Activated CD4-positive, alpha-beta T cell treated with anti-CD3 and anti-CD28 coated beads for 36 hours (primary cell): ENCODE measurements at places on chromosomes 13 and 19. TPM values are rescaled to one million over a fixed set of nuclear protein-coding genes. Genes with fewer than 3 reads are reported as not detected.

The ZNF730 gene
- 3.8 TPM for total RNA-seq

The PODNL1 gene
- total RNA-seq = 0.46 TPM

GRCh38 chr19:40815223-40815622, 16.2 kb downstream of the EGLN2 start:
- no peak overlapping the region for H3K27ac ChIP-seq
- H3K27me3 ChIP-seq = peaks cover 3% of the 10 kb centered on the region
- peaks cover 2% of the 10 kb centered on the region for H3K36me3 ChIP-seq
- H3K4me1 ChIP-seq = peaks cover 47% of the 10 kb centered on the region
- H3K4me3 ChIP-seq = no peak overlapping the region
- DNase-seq = no peak

DNA sequence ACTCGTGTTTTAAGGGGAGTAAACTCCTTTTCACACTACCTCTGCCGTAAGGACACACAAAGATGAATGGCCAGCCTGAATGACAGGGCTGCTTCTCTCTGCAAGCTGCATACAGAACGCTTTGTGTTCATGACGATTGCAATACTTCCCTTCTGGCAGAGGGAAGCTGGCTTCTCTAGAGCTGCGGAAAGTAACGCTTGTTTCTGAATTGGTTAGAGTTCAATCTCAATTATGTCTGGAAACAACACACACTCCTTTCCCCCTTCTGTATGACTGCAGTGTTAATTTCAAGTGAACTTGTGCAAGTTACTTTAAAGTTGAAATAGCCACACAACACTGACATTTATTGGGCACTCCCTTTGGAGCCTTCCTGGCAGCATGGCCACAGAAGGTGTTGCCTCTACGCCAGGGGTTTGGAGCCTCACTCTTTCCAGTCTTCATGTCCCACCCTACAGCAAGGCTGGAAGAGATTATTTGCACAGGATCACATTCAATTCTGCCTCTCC, 242.6 kb downstream of the NDFIP2 start:
- no peak overlapping the region for H3K4me3 ChIP-seq
- no peaks in the 10 kb centered on the region for H3K4me1 ChIP-seq
- DNase-seq = no peak
- H3K27me3 ChIP-seq = no peaks in the 10 kb centered on the region
- H3K27ac ChIP-seq = no peak overlapping the region

The BRSK1 gene
- 4.5 TPM for total RNA-seq

DNA sequence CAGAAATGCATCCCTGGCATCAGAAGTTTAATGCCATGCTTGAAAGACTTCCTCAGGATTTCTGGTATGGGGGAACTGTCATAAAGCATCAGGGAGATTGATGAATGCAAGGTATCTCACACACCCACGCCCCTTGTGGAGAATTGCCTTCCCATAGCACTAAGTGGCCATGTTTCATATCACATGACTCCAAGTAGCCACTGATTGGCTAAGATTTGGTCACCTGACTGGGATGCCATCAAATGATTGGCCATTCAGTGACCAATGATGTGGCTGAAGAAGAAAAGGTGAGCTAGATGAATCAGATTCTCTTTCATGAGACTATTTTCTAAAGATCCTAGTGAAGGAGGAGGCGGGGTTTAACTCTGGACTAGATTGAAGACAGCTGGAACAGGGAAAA, 7.3 kb downstream of the KLK8 start:
- no peak overlapping the region for H3K27ac ChIP-seq
- no peak for DNase-seq
- no peaks in the 10 kb centered on the region for H3K4me1 ChIP-seq
- no peaks in the 10 kb centered on the region for H3K36me3 ChIP-seq

DNA sequence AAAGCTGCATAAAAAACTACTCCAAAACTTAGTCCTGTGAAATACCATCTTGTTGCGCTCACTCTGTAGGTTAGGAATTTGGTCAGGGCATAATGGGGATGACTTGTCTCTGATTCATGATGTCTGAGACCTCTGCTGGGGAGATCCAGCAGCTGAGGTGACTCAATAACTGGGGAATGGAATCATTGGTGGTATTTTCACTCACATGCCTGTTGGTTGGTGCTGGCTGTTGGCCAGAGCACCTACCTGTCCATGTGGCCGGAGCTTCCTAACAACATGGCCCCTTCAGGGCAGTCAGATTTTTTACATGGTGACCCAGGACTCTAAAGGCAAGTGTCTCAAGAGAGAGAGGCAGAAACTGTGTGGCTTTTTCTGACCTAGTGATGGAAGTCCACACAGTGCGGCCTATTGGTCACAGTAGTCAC, 7.4 kb upstream of the ESD start:
- H3K27ac ChIP-seq = no peak overlapping the region
- H3K27me3 ChIP-seq = peaks cover 4% of the 10 kb centered on the region
- no peak overlapping the region for H3K4me3 ChIP-seq
- DNase-seq = no peak
- H3K4me1 ChIP-seq = no peaks in the 10 kb centered on the region

DNA sequence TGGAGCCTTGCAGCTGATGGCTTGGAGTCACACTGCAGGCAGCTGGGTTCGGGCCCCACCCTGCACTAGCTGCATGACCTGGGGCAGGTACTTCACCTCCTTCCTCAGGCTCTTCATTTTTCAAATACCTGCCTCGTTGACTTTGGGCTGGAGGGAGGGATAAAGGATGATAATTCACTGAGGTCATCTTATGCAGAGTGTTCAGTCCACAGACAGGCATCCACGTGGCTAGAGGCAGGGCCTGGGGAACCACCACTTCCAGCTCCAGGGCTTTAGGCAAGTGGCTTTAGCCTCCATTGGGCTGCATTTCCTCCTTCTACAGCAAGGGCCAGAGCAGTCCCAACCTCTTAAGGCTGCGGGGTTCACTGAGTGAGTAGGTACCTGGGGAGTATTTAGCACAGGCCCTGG, 84.8 kb downstream of the SIPA1L3 start:
- DNase-seq = no peak
- H3K4me1 ChIP-seq = peaks cover 6% of the 10 kb centered on the region
- no peaks in the 10 kb centered on the region for H3K27me3 ChIP-seq
- H3K27ac ChIP-seq = no peak overlapping the region
- no peaks in the 10 kb centered on the region for H3K36me3 ChIP-seq

GRCh38 chr19:4449022-4449638, 8.5 kb downstream of the UBXN6 start:
- no peak overlapping the region for H3K4me3 ChIP-seq
- no peak overlapping the region for H3K27ac ChIP-seq

The ERICH6B gene
- not detected for total RNA-seq

The CACNG6 gene
- not detected for total RNA-seq

The MISP gene
- 0.07 TPM for total RNA-seq

DNA sequence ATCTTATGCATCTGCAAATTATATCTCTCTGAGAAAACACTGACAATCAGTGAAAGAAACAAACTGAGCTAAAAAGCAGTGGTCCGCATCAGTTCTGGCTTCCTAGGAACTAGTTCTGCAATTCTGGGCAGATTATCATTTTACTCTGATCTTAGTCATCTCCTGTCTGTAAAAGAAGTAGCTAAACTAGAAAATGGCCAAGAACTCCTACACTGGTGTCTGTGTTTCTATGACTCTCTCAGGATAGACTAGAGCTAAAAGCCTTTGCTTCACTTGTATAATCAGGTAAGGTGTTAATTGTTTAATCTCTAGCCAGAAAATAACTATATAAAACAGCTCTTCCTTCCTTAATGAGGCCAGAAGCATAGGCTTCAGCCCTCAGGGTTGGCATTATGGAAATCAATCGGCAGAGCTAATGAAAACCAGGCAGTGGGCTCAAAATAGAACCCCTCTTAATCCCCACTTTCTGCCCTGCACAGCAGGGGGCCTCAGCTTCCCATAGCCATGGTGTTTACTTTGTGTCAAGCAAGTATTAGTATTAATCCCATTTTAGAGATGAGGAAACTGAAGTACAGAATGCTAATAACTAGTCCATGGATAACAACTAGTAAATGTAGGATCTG, 459.2 kb downstream of the FGF14 start:
- H3K27me3 ChIP-seq = peaks cover 6% of the 10 kb centered on the region
- no peak overlapping the region for H3K4me3 ChIP-seq
- no peak for DNase-seq
- no peaks in the 10 kb centered on the region for H3K4me1 ChIP-seq
- H3K36me3 ChIP-seq = no peaks in the 10 kb centered on the region
- H3K27ac ChIP-seq = no peak overlapping the region

DNA sequence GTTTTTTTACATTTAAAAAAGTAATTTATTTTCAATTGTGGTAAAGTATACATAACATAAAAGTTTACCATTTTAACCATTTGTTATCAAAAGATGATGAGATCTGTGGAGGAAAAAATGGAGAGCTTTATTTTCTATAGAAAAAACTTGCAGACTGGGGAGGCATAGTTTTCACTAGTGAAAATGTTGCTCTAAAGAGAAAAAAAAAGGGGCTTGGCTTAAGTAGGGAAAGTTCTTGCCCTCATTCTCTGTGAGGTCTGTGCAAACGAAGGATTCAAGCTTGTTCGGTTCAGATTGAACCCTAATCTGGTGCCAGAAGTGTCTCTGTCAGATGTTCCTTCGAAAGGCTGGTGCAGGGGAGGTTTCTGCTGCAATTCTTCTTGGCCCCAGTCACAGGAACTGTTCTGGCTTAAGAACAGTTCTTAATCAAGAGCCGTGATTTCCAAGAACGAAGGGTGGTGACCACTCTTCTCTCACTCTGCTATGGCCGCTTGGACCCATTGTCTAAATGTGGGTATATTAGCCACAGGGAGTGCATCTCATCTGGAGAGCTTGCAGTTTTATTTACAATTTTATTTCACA, 42.1 kb downstream of the PCCA start:
- no peak overlapping the region for H3K4me3 ChIP-seq
- peaks cover 14% of the 10 kb centered on the region for H3K4me1 ChIP-seq
- peaks cover 3% of the 10 kb centered on the region for H3K36me3 ChIP-seq
- DNase-seq = no peak

GRCh38 chr13:45519493-45519892, 54.8 kb downstream of the COG3 start:
- no peak overlapping the region for H3K4me3 ChIP-seq
- DNase-seq = no peak
- peak overlapping the region; percentile 64 for H3K27ac ChIP-seq

DNA sequence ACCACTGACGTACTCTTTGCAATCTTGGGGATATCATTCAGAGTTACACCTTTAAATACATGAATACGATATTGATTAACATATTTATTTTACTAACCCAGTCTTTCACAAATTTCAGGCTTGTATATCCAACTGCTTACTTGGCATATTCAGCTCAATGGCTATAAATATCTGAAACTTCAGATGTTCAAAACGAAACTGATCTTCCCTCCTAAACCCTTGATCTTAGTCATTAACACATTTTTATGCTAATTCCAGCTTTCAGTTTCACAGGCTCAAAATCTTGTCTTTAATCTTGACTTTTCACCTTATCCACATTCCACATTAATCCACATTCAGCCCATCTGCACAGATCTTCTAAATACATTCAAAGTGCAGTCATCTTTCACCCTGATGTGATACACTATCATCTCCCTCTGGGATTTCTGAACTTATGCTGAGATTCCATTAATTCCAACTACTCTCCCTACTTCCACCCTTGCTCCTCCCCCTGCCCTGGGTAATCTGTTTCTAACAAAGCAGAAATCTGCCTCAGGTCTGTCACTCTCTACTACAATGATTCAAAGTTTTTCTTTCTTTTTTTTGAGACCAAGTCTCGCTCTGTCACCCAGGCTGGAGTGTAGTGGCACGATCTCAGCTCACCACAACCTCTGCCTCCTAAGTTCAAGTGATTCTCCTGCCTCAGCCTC, 387.2 kb downstream of the GPC5 start:
- no peaks in the 10 kb centered on the region for H3K27me3 ChIP-seq
- no peak overlapping the region for H3K27ac ChIP-seq
- no peaks in the 10 kb centered on the region for H3K36me3 ChIP-seq
- H3K4me1 ChIP-seq = no peaks in the 10 kb centered on the region
- DNase-seq = no peak

DNA sequence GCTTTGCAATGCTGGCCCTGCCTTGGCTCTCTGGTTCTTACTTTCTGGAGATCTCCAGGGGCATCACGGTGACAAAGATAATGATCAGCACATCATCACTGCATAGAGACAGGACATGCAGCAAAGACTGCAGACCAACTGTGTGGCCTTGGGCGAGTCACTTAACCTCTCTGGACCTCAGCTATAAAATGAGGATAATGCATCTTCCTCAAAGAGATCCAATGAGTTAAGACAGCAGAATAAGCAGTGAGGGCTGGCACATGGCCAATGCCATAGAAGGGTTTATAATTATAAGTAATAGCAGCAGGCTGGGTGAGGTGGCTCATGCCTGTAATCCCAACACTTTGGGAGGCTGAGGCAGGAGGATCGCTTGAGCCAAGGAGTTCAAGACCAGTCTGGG, 2.4 kb downstream of the MAG start:
- H3K27ac ChIP-seq = no peak overlapping the region
- no peaks in the 10 kb centered on the region for H3K27me3 ChIP-seq
- H3K4me1 ChIP-seq = peaks cover 8% of the 10 kb centered on the region
- no peaks in the 10 kb centered on the region for H3K36me3 ChIP-seq
